ENCODE measurements at places on chromosomes 5 and 9.
A peak's percentile ranks its signal among the peaks of the same experiment; 100 is the strongest.

GRCh38 chr5:640461-641330, 28.6 kb downstream of the CEP72 start:
- DNase-seq = no peak

DNA sequence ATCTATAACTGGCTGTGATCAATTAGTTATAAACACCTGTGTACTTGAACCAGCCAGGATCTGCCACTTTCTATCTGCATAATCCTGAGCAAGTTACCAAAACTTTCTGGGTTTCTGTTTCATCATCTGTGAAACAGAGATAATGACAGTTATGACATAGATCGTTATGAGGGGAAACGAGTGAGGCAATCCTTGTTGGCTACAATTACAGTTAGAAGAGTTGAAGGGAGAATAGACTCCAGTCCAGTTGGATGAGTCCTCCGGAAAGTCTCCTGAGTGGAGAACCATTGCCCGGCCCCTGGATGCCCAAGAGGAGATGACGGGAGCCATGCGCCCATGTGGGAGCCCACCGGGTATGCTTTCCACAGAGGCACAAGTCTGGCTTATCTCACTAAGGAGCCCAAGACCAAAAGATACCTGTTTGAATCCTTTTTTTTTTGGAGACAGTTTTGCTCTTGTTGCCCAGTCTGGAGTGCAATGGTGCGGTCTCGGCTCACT, 4.5 kb downstream of the PDE6A start:
- DNase-seq = peak; percentile 81

- no peak for DNase-seq
Measured at GRCh38 chr5:142840575-142840974, 70.4 kb downstream of the ARHGAP26 start.

- no peak for DNase-seq
Measured at GRCh38 chr9:33300546-33300945, 10.2 kb downstream of the NFX1 start.

DNA sequence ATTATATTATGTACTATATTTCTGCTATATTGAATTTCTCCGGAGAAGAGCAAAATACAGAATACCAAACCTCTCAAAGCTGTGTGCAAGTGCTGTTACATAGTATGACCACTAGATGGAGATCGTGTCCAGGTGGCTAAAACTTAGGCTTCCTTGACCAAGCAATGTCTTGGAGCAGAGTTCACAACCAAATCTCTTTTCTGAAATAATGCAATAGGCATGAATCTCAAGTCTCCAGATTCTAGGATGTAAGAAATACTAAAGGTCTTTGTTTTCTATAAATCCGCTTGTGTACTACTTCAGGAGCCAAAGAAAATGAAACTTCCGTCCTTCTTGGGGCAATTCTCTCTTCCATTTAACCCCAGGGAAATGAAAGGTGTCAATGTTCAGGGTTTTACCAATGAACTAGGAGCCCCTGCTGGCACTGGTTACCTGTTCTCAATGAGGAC, 181.5 kb upstream of the RAI14 start:
- no peak for DNase-seq

DNA sequence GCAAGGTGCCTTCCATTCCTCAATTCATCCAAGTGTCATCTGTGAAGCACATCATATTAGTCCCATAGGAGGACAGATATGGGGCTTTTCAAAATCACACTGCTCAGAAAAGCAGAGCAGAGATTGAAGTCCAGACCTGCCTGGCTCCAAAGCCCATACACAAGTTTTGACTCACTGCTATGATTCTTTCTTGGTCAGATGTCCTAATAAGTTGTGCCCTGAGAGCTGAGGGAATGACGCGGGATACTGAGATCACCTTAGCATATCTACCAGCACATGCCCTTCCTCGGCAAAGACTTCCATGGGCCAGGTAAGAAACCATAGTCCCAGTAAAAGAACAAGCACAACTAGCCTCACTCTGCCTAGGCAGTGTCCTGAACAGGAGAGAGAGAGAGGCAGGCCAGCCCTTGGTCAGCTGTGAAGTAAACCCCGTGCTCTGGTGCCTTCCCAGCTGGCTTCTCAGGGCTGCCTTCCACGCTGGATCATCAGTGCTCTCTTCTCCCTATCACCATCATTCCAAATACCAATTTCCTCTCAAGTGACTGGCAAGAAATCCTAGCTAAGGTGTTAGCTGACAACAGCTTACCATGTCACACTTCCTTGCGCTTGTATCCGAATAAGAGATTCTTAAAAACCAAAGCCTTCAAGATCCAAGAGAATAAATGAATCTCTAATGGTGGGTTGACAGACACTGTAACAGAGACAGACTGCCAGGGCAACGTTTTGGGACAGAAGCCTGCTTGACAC, 73.2 kb downstream of the SIL1 start:
- no peak for DNase-seq

DNA sequence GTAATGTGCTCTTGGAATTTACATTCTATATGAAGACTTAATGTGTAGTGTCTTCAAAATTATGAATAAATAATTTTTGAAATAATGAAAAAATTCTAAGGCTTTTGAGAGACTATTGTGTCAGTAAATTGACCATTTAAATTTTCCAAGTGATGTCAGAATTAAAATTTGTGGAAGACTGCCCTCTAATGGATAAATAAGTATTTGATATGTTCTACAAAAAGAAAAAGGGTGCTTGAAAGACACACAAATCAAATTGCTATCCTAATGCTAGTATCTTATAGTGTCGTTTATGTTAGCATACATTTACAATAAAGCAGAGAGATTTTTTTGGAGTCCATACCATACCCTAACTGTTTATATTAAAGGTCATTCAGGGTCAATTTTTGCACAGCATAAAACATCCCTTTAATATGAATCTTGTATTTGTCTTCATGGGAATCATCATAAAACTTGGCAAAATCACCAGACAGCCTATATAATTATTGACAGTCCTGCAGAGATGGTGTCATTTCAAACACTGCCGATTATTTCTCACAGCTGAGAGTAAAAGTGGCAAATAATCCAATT, 120.8 kb upstream of the SLC27A6 start:
- no peak for DNase-seq
